ENCODE measurements at places on chromosomes 4 and X.

DNA sequence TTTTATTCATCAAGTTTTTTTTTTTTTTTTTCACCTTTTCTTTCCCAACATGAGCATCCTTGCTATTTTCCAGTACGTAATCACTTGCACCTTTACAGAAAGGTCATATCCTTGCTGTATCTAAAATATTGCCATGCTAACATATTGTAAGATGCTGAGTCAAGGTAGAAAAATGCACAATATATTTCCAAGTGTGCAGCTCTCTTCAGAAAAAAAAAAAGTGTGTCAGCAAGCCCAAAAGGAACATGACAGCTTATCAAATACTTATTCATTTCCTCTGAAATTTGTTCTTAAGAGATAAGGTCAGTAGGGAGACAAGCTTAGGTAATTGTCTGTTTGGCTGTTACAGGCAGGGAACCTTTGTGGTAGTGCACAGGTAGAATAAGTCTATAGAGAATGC is 27.0 kb downstream of the SH2D1A start:
- DNase-seq: no peak

- DNase-seq: no peak
Observed at GRCh38 chrX:63768760-63769159, 16.3 kb downstream of the ARHGEF9 start.

GRCh38 chrX:106035064-106035463 is 3.5 kb downstream of the SERPINA7 start:
- no peak for DNase-seq

DNA sequence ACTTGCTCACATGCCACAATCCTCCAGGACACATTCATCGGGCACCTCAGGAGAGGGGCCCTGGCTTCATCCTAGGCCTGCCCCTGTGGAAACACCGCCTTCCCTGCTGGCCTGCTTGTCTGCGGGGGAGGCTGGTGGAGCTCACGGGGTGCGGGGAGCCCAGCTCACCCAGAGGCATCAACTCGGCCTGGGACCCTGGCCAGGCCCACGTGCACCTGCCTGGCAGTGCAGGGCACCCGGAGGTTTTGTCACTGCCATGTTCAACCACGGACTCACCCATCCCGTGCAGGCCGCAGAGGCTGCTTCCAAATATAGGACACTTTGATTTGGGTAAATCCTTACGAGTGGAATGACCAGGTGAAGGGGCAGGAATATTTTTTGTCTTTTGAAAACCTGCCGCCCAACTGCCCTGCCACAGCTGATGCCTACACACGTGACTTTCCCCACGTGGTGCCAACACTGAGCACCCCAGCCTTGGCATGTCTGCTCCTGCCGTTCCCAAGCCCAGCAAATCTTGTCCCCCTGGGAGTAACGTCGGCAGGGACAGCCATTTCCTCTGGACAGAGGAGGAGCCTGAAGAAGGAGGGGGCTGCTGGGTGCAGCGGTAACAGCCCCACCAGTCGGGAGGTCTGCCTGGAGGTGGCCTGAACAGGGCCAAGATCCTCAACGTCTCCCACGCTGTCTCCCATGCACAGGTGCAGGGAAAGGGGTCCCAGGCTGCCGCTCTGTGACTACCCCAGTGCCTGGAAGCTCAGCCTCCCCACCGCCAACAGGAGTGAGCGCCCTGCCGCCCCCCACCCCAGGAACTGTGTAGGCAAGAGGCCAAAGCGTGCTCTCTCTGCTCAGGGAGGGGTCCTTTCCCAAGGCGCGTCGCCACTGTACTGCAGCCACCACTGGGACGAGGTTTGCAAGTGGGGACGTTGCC is 8.5 kb downstream of the MXD4 start:
- DNase-seq: no peak

- peak; percentile 41 for DNase-seq
Observed at GRCh38 chr4:74545448-74545847, 100.5 kb downstream of the AREG start.

DNA sequence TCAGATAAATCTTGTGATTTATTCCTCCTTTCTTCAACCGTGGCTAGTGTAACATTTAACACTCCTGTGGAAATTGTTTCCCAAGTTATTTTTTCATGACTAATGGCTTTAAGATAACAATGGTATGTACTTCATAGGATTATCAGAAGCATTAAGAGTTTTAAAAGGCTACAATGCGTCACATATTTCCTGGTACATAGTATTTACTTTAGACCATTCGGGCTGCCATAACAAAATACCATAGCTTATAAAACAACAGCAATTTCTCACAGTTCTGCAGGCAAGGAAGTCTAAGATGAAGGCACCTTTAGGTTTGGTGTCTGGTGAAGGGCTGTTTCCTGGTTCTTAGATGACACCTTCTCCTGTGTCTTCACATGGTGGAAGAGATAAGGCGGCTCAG is 158.6 kb downstream of the PAPSS1 start:
- peak; percentile 46 for DNase-seq

DNA sequence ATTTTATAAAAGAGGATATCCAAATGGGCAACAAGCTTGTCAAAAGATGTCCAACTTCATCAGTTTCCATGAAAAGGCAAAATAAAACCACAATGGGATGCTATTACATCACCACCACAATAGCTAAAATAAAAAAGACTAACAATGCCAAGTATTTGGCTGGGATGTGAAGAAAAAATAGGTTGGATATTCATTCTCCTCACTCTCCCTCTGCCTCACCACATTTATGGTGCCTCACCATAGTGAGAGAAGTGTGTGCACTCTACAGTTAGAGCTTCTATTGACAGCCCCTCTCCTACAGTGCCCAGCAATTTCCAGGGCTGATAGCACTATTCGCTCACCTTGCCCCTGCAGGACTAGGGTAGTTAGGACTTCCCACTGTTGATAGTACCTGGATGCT is 25.5 kb downstream of the VEGFC start:
- peak; percentile 49 for DNase-seq

GRCh38 chr4:55671667-55672066 is 35.6 kb upstream of the NMU start:
- no peak for DNase-seq

GRCh38 chr4:136355970-136356369 is 1176.3 kb downstream of the PCDH18 start:
- DNase-seq: no peak

GRCh38 chrX:13428053-13428786 is 108.4 kb upstream of the ATXN3L start:
- peak; percentile 44 for DNase-seq

- no peak for DNase-seq
Observed at GRCh38 chr4:147428583-147428982, 52.3 kb upstream of the EDNRA start.

GRCh38 chr4:70979445-70980008 is 13.9 kb upstream of the DCK start:
- DNase-seq: no peak

- DNase-seq: no peak
Observed at GRCh38 chr4:54607067-54607466, 50.7 kb upstream of the KIT start.

GRCh38 chr4:98781641-98782357 is 123.4 kb upstream of the TSPAN5 start:
- no peak for DNase-seq

GRCh38 chr4:66045913-66046312 is 375.6 kb upstream of the EPHA5 start:
- DNase-seq: no peak

GRCh38 chrX:24151513-24151912 is 2.0 kb downstream of the ZFX start:
- DNase-seq: no peak

DNA sequence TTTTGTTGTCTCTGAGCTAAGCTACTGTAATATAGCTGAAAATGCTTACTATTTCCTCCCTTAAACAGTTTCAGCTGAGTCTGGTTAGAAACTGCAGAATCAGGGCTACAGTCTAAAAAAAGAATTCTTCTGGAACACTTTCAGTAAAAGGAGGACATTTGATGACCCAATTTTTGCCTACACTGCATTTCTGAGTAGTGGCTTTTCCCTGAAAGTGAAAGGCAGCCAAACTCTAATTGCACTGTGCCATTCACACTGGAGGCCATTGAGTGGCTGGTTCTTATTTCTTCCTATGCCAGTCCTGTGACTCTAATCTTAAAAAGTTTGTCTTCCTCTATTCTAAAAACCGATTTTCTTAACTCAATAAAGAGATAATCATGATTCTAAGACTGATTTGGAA is 526.0 kb downstream of the CFAP47 start:
- DNase-seq: no peak

GRCh38 chrX:136635235-136635634 is 12.7 kb upstream of the CD40LG start:
- no peak for DNase-seq

- DNase-seq: no peak
Observed at GRCh38 chrX:1601051-1601767, 9.8 kb downstream of the AKAP17A start.

- DNase-seq: no peak
Observed at GRCh38 chr4:23779839-23780238, 110.0 kb downstream of the PPARGC1A start.

DNA sequence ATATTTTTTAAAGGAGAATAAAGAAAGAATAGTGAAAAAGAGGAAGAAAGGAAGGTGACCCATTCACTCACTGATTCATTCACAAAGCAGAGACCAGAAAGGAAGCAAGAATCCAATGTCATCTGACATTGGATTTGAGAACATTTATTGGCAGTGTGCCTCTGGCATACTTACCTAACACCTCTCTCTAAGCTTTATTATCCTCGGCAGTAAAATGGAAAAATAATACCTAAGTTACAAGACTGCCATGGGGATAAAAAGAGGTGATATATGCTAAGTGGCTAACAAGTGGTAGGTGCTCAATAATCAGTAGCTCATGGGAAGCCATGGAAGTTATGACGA is 41.6 kb upstream of the PPARGC1A start:
- DNase-seq: peak; percentile 24

Measured in astrocyte of the hippocampus (primary cell).